ELF-1 (cell line): ENCODE measurements at places on chromosomes 12 and 14.

- no peak for DNase-seq
These were observed 142.1 kb downstream of the MED13L start for GRCh38 chr12:116135209-116135930.

DNA sequence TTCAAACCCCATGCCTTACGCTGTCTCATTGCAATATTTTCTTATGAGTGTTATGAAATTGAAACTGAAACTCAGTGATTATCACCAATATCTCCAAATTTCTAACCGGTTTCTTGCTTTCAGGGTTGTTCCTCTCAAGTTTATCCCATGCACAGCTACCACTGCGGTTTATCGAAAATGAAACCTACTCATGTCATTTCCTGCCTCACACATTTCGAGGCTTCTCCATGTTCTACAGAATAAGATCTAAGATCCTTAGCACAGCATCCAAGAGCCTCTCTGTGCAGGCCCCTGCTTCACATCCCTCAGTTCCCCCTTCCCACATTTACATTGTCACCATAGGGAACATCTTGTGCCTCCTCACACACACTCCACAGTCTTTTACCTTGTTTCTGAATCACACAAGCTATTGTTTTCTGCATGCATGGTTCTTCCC lies 45.5 kb upstream of the FAR2 start:
- DNase-seq: no peak

DNA sequence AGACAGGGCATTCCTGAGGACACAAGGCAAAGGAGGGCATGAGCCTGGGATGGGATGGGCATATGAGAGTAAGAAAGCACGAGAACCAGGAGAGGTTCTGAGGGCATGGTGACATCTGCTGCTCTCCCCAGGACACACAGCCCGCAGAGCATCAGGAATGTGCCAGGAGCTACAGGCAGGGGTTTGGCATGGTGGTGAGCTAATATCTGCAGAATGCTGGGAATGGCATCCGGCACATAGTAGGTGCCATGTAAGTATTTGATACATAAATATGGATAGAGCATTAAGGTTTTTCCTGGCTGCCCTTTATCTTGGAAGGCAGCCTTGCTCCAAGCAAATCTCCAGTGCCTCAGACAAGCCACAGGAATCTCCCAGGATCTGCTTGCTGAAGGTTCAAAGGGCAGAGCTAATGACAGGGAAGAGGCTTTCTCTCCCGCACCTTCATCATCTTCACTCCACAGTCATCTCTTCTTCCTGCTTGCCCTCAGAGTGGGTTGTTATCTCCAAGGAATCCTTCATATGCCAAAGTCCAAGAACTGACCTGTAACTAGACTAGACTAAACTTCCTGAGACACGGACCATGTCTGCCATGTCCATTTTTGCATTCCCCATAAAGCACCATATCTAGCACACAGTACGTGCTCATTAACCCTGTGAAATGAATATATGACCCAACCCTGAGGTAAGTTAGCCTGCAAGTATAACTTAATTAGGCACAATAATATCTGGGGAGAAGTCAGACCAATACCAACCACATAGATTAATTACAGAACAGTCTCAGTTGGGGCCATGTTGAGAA lies 62.0 kb upstream of the SCN8A start:
- DNase-seq: peak; percentile 29

- no peak for DNase-seq
These were observed 63.8 kb downstream of the MOK start for GRCh38 chr14:102241147-102241546.

- no peak for DNase-seq
These were observed 195.5 kb upstream of the KITLG start for GRCh38 chr12:88775742-88776151.

DNA sequence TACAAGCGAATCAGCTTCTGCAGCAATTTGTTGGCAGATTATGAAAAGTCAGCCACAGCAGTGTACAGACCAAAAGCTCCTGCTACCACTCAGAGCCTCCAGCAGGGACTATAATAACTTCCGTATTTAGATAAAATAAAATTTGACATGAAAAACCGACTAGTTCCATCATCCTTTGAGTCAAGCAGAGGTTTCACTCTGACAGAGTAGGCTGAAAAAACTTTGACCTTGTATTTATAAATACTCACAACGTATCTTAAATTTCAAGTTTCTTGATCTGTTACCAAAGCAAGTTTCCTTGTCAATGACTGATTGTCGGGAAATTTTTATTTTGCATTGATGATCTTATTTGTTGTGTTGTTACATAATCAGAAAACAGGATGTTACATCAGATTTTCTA lies 283.4 kb downstream of the DAD1 start:
- no peak for DNase-seq

GRCh38 chr14:103581954-103582703 lies 19.4 kb downstream of the COA8 start:
- DNase-seq: no peak

DNA sequence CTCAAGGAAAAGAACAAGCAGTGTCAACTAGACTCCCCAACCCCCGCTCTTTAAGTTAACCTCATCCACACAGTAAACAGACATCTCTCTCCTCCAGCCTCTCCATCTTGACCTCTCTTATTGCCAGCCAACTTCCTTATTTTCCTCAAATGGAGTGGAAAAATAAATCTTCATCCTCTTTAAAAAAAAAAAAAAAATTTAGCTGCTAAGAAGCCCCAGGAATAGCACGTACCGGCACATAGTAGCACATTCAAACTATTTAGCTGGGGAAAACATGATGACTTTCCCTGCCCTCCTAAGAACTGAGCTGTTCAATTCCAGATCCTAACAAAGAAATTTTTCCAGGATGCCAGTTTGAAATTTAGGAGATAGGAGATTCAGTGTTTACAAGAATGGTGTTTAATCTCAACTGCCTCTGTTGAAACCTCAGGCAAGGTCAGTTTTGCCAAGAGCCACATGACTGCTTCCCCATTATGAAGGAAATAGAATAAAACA lies 90.8 kb downstream of the EPS8 start:
- no peak for DNase-seq

- no peak for DNase-seq
These were observed 67.5 kb upstream of the PWP1 start for GRCh38 chr12:107618106-107618505.
